ENCODE measurements at places on chromosomes 16 and 17.

DNA sequence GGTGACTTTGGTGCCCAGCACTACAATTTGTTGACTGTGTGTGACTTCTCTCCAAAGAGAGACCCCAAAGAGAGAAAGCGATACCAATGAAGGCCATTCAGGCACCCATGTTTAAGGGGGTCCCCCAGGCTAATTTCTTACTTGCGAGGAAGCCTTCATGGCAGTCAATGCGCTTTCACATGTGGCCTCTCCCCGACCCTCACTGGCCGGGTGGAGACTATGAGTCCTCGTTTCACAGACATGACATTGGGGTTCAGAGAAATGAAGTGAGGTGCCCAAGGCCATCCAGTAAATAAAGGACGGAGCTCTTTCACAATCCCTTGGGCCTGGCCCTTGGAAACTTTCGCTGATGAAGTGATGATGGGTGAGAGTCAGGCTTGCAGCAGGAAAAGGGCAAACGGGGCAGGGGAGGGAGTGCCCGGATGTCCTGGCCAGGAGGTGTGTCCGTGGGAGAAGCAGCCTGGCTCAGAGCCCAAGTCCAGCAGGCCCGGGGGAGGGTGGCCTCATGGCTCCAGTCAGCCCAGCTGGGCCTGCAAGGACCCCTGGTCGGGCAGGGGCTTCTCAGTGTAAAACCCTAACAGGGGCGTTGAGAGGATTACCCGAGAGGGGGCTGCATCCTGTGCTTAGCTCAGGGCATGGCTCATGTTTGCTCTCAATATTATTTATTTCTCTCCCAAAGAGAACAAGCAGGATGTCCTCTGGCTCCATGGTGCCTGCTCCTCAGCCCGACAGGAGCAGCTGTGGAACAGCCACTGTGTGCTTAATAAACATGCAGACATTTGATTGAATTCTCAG lies 14.7 kb downstream of the TBX2 start:
- DNase-seq: no peak
- no peak overlapping the region for H3K4me3 ChIP-seq
- H3K4me1 ChIP-seq: peaks cover 29% of the 10 kb centered on the region
- no peaks in the 10 kb centered on the region for H3K27me3 ChIP-seq

- no peak for DNase-seq
- no peak overlapping the region for H3K27ac ChIP-seq
- H3K27me3 ChIP-seq: no peaks in the 10 kb centered on the region
- no peak overlapping the region for H3K4me3 ChIP-seq
Observed at GRCh38 chr16:57270221-57271062, 14.0 kb downstream of the PLLP start.

DNA sequence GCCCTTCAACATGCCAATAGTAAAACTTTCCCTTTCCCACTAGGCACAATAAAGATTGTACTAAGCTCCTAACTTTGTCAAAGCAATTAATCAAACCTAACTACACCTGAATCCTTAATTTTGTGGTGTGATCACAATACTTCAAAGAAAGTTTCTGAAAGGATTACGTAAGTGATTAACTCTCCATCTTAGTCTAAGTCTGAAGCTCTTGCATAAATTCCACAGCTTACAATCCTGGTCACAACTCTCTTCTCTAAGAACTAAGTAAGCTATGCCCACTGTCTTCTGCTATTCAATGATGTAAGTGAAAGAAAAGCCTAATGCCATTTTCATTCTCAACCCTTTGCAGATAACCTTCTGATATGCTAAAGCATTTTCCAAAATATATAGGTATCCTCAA lies 15.4 kb downstream of the SIAH1 start:
- no peaks in the 10 kb centered on the region for H3K27me3 ChIP-seq
- H3K27ac ChIP-seq: no peak overlapping the region
- no peak for DNase-seq

DNA sequence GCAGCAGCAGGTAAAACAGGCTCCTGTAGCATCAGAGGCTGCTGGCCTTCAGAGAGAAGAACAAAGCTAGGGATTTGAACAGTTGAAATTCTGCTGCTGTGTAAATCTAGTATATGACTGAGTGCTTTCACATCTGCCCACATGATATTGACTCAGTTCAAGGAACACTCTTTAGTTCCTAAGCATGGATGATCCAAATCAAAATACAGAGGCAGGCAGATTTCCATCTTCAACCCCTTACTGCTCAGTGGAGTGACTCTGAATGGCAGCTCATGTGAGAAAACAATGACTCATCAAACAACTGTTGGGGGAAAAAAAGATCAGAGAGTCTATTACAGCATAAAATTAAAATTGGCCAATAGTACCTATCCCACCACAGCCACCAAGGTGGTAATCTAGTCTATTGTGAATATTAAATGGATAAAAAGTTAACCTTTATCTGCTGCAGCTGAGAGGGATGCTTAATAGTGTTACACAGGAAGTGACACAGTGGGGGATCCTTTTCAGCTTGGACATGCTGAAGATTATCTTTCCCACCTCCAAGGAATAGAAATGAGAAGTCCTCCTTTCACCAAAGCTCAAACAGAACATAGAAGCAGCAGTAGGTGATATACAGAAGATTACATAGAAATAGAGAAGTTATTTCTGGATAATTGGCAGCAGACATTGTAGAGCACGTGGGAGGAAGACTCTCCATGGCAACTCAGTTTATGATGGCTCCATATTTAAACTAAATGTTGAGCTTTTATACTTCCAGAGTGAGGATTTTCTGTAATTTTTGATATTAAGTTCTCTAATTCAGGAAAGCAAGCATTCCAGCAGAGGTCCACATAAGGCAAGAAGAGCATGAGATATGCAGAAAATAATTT lies 239.7 kb upstream of the ERCC4 start:
- no peak overlapping the region for H3K4me3 ChIP-seq
- H3K36me3 ChIP-seq: no peaks in the 10 kb centered on the region
- no peaks in the 10 kb centered on the region for H3K27me3 ChIP-seq
- DNase-seq: no peak
- H3K4me1 ChIP-seq: no peaks in the 10 kb centered on the region

GRCh38 chr17:39271546-39271945 lies 45.8 kb upstream of the STAC2 start:
- no peak overlapping the region for H3K4me3 ChIP-seq
- no peaks in the 10 kb centered on the region for H3K36me3 ChIP-seq
- no peak for DNase-seq

- no peaks in the 10 kb centered on the region for H3K4me1 ChIP-seq
- no peak overlapping the region for H3K27ac ChIP-seq
- H3K27me3 ChIP-seq: no peaks in the 10 kb centered on the region
- H3K4me3 ChIP-seq: no peak overlapping the region
Observed at GRCh38 chr17:12510535-12510934, 155.2 kb upstream of the MYOCD start.

Measured in esophagus squamous epithelium (tissue), 5 donors.